ENCODE measurements at places on chromosomes 11 and 22. TPM values are rescaled to one million over a fixed set of nuclear protein-coding genes. Genes with fewer than 3 reads are reported as not detected.

The KCTD17 gene
- 47.0 TPM for total RNA-seq

The VSIG10L2 gene
- not detected for total RNA-seq

The LRRC56 gene
- total RNA-seq, result 1.4 TPM

The SCT gene
- total RNA-seq, result not detected

The HSPB2 gene
- not detected for total RNA-seq
